ENCODE measurements at places on chromosomes 11 and 22.
A peak's percentile ranks its signal among the peaks of the same experiment; 100 is the strongest.

DNA sequence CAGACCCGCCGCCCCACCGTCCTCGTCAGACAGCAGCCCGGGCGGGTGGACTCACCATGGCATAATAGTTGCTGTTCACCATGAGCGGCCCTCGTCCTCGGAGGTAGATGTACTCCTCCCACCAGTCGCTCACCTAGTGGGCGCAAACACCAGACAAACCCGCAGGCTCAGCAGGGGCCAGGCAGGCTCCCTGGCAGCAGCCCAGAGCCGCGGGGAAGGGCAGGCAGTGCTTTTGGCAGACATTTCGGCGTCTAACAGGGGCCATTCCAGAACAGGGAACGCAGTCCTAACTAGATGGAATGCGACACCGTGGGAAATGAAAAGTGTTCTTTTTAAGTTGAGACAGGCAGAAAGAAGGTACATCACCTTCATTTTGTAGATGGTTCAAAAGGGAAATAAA lies 44.9 kb downstream of the CPT1A start:
- DNase-seq, result no peak

- DNase-seq, result no peak
Observed at GRCh38 chr11:7965386-7965785, at the start of gene NLRP10. TSS of gene NLRP10 (minus strand) at chr11:7965447. CDS start at chr11:7963495, 1,952 bp downstream.

DNA sequence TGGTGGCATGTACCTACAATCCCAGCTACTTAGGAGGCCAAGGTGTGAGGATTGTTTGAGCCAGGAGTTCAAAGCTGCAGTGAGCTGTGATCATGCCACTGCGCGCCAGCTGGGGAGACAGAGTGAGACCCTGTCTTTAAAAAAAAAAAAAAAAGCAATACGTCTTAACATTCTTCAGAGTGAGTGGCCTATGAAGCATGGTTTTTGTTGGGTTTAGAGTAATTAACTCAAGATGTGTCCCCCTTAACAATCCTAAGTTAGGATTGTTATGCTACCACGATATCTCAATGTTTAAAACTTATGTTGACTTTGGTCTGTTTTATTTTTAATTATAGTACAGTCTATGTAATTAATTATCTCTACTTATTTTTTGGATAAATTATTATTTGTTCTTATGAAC lies 156.1 kb downstream of the HIPK3 start:
- no peak for DNase-seq

DNA sequence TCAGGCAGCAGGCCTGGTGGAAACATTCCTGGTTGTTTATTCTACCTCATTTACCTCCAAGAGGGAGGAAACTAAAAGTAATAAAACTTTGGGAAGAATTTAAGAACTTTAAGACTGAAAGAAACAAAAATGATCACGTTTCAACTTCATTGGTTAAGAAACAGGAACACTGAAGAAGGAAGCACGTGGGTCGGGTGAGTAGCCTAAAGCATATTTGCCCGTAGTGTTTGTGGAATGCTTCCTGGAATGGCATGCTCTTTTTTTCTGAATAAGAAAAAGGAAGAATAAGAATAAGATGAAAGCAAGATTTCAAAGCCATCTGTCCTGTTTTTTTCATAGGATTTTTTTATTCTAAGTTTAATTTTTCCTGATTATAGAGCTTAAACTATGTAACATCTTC lies 83.1 kb downstream of the WNT11 start:
- no peak for DNase-seq

DNA sequence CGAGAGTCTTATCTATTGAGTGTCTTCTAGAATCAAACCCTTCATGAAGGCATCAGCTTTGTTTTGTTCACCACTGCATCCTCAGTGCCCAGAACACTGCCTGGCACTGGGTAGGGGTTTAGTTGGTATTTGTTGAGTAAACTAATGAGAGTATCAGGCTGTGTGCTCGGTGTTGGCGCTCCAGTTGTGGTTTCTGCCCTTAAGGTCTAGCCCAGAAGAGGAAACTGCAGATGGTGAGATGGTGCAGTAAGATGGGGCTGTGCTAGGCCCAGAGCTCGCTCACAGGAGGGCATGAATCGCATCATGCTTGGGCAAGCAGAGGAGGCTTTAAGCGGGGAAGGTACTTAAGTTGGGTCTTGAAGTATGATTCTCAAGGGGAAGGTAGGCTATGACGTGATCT lies 97.2 kb downstream of the FBXO7 start:
- no peak for DNase-seq

DNA sequence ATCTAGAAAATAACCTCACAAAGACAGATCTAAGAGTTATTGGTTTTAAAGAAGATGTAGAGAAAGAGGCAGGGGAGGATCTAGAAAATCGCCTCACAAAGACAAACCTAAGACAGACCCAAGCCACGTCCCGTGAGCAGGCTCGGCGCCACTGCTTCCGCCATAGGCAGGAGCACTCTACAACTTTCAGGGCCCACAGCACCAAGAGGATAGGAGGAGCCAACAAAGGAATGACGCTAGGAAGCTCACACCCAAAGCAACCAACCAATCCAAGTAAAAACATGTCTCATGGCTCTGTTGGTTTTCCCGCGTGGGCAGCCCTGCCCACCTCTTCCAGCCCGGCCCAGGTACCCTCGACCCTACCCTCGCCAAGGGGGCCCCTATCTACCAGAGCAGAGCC lies 4167.4 kb upstream of the OR11H1 start:
- no peak for DNase-seq

DNA sequence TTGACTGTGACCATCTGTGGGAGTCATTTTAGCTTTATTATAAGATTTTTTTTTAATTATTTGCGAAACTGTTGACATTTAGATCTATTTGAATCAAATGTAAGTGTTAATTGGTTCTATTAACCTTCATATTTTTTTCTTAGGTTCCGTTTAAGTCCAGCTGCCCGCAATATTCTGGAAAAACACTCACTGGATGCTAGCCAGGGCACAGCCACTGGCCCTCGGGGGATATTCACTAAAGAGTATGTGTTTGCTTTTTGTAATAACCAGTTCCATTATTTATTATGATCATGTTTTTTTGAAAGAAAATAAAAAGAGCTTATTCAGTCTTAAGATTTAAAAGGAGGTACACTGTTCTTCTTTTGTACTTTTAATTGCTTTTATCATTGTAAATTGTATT lies 43.9 kb downstream of the PDHX start:
- DNase-seq, result peak; percentile 10

- DNase-seq, result no peak
Observed at GRCh38 chr11:11105361-11105760, 247.5 kb upstream of the ZBED5 start.

DNA sequence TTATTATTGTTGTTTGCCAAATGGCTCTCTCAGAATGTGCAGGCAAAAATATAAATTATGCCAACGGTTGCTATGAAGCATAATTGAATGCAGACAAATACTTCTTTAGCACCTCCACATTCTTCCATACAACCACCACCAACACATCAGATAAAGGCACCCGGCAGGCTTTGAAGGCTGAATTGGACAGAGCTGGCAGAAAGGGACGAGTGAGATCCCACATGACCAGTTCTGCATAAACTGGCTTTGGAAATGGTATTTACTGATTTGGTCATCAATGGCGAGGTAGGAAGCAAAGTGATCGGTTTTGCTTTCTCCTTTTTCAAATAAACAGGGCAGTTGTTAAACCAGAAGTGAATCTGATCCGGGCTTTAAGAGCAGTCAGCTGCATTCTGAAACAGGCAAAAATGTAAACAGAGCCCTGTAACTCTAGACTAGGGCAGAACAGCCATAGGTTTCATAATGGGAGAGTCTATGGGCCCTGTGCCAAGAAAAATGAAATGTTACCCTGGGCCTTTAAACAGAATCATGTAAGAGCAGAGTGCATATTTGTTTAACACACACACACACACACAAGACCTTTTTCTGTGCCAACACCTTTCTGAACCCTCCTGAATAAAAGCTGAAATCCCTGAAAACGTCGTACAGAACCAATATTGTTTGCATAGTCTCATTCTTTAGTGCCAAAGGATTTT lies 97.7 kb downstream of the MPPED2 start:
- peak; percentile 41 for DNase-seq

GRCh38 chr11:120977266-120978137 lies 46.4 kb upstream of the TBCEL start:
- no peak for DNase-seq

DNA sequence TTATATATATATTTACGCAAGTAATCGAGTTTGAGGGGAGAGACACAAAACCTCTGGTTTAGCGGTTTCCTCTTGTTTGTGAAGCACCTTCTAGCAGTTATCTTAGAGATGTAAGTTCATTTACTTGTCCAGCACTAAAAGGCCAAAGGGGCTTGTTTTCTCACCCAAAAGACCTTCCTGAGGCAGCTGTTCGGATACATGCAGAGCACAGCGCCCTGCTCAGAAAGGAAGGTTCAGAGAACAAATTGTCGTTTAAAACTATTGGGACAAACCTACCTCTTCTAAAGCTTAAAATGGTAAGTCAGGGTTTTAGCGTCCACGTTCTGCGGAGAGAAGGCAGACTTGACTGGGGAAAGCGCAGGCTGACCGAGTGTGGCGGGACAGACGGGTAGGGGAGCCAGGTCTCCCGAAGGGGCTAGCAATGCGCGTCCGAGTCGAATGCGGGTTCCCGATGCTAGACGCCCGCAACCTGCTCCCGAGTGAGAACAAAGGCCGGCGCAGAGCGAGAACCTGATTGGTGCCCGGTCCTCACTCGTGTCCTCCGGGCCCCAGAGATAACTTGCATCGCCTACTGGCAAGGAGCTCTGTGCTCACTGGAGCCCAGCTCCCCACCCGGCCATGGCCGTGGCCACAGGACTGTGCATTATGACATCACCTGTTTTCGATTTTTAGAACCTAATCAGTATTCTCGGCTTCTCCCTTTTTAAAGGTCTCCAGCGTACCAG lies 1.0 kb upstream of the SESN3 start:
- peak; percentile 36 for DNase-seq
